ENCODE measurements at places on chromosomes 12 and 14. TPM values are rescaled to one million over a fixed set of nuclear protein-coding genes. Genes with fewer than 3 reads are reported as not detected.

TAS2R10 gene
- 2.8 TPM for total RNA-seq

ADGRD1 gene
- 44.3 TPM for total RNA-seq

TAS2R19 gene
- total RNA-seq, result 11.1 TPM

GPX2 gene
- not detected for total RNA-seq

ING4 gene
- 52.7 TPM for total RNA-seq

CMKLR1 gene
- 9.8 TPM for total RNA-seq

ZDHHC22 gene
- not detected for total RNA-seq

TSPAN8 gene
- total RNA-seq, result 9.6 TPM

UBR7 gene
- 52.0 TPM for total RNA-seq

CACNA1C gene
- 2.1 TPM for total RNA-seq

GALNT8 gene
- not detected for total RNA-seq

LMO3 gene
- total RNA-seq, result 132 TPM

SAMD15 gene
- total RNA-seq, result 8.5 TPM

RD3L gene
- not detected for total RNA-seq

LYZ gene
- total RNA-seq, result 19.9 TPM

NINJ2 gene
- 7.2 TPM for total RNA-seq

TGM1 gene
- 1.9 TPM for total RNA-seq

ACRBP gene
- 11.4 TPM for total RNA-seq

HOXC12 gene
- not detected for total RNA-seq

SERPINA10 gene
- total RNA-seq, result not detected

ST8SIA1 gene
- total RNA-seq, result 5.1 TPM
